Right lobe of liver (tissue), 6 donors: ENCODE measurements at places on chromosomes 6 and 20. TPM values are rescaled to one million over a fixed set of nuclear protein-coding genes. Genes with fewer than 3 reads are reported as not detected.

- DNase-seq: no peak
These were observed 129.6 kb downstream of the EDN1 start for GRCh38 chr6:12419631-12420272.

DNA sequence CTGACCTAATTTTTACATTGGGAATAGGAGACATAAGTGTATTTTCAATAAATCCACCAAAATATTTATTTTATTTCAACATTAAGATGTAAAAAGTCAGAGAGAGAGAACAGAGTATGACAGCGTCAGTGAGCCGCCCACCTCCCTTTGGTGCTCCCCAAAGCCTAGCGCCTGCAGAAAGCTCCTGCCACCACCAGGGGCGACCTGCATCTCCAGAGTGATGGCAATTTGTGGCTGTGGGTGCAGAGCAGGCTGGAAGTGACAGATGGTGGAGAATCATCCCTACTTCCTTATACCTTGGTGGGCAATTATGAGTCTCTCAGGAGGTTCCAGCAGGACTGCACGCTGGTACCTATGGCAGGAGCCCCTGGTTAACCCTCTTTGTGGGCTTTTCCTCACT lies 87.3 kb downstream of the PTPRT start:
- DNase-seq: no peak

- DNase-seq: no peak
These were observed 2.4 kb downstream of the PHACTR2 start for GRCh38 chr6:143680141-143680540.

DNA sequence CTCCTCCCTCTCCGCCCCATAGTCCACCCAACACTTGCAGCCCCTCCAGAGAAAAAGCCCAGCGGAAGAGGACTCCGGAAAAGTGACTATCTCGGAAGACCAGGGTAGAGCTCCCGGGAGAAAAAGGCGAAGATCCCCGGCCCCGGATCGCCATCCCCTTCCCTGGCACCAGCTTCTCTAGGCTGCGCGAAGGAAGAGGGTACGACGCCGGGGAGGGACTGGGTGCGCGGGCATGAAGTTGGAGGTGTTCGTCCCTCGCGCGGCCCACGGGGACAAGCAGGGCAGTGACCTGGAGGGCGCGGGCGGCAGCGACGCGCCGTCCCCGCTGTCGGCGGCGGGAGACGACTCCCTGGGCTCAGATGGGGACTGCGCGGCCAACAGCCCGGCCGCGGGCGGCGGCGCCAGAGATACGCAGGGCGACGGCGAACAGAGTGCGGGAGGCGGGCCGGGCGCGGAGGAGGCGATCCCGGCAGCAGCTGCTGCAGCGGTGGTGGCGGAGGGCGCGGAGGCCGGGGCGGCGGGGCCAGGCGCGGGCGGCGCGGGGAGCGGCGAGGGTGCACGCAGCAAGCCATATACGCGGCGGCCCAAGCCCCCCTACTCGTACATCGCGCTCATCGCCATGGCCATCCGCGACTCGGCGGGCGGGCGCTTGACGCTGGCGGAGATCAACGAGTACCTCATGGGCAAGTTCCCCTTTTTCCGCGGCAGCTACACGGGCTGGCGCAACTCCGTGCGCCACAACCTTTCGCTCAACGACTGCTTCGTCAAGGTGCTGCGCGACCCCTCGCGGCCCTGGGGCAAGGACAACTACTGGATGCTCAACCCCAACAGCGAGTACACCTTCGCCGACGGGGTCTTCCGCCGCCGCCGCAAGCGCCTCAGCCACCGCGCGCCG lies 822 bp downstream of the FOXQ1 start:
- peak; percentile 35 for DNase-seq

DNA sequence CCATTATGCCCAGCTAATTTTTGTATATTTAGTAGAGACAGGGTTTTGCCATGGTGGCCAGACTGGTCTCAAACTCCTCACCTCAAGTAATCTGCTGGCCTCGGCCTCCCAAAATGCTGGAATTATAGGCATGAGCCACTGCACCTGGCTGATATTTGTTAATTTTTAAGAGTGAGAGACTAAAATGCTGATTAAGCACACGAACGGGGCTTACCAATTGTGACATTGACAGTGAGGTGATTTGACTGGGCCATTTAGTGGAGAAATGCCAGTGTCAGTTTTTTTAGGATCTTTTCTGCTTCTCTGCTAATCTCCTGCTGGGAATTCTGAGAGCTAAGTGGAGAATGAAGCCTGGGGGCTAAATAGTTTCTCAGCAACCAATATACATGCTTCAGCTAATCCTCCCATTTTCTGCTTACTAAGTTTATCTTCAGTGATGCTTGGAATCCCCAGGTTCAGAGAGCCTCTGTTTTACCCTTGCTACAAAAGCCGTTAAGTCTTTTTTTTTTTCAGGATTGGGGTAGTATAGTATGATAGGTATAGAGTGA lies 9.8 kb upstream of the DEFB123 start:
- no peak for DNase-seq

- no peak for DNase-seq
These were observed 118.8 kb downstream of the COL19A1 start for GRCh38 chr6:69985180-69985579.

GRCh38 chr6:10510592-10511367 lies 10.4 kb upstream of the GCNT2 start:
- peak; percentile 76 for DNase-seq

- no peak for DNase-seq
These were observed 20.2 kb downstream of the RIPK1 start for GRCh38 chr6:3088446-3088845.

- DNase-seq: no peak
These were observed 112.8 kb upstream of the ARMC2 start for GRCh38 chr6:108735310-108736001.

GRCh38 chr6:159261995-159262394 lies 92.8 kb downstream of the FNDC1 start:
- no peak for DNase-seq

- no peak for DNase-seq
These were observed 267.7 kb downstream of the PRL start for GRCh38 chr6:22029171-22029570.

DNA sequence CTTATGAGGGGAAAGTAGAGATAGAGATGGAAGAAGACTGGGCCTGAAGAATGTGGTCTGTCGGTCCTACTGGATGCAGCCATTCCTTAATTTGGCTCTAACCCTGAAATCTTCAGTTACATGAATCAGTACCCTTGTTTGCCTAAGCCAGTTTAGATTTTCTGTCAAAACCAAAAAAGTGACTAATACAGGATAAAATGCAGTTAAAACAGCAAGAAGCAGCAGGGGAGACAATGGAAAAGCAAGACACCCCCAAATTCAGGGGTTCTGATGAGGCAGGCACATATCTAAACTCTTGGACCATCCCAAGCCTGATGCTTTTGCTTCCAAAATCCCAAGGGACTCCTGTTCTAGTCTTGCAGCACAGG lies 17.4 kb upstream of the UBE2V1 start:
- DNase-seq: no peak

- no peak for DNase-seq
These were observed 49.0 kb downstream of the PPARD start for GRCh38 chr6:35391240-35391968.

GLP1R gene
- total RNA-seq: not detected

PPARD gene
- 5.8 TPM for total RNA-seq

PPP1R3G gene
- 0.98 TPM for total RNA-seq

PCSK2 gene
- total RNA-seq: not detected

PSORS1C2 gene
- not detected for total RNA-seq

SYCP2L gene
- total RNA-seq: not detected

CD83 gene
- 0.32 TPM for total RNA-seq

TUBB2B gene
- 2.9 TPM for total RNA-seq
